ENCODE measurements at places on chromosomes 4 and X.

GRCh38 chrX:103155201-103155600 lies 59.7 kb upstream of the BEX4 start:
- no peak for DNase-seq

DNA sequence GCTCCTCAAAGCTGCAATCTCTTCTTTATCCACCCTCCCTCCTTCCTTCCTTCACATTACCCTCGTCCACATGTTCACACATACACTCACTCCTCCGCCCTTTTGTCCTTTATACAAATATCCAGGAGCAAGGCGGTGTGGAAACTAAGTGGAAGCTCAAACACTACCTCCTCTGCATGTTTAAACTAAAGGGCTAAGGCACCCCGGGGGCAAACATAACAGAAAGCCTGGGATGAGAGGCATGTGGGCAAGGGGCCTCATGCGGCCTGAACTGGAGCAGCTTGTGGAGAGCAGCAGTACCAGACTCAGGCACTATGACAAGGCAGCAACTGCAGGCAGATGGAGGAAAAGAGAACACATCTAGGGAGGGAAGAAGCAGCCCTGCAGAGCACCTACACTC lies 9.5 kb downstream of the MAB21L2 start:
- DNase-seq = no peak

DNA sequence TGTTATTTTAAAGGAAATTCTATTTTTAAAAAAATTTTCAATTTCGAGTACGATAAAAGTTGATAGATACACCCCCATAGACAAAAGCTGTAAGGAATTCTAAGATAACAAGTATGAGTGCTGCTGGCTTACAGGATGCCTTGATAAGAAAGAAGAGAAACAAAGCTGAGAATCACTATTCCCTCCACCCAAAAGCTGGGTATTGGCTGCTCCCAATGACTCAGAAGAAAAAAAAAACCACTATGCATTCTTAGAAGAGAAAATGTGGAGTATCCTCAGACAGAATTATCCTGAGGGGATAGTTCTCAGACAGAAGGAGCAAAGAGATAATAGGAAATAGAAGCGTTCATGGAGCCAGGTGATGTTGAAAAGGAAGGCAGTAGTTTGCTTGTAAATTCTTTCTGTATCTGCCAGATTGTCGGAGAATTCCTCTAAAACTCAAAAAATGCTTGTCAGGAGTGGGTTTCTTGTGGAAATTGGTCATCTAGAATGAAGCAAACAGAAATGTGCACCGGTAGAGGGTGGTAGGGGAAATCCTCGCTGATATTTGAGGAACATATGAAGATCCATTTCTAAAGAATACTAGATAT lies 217.5 kb upstream of the ADAMTS3 start:
- DNase-seq = no peak

- no peak for DNase-seq
Observed at GRCh38 chr4:16582526-16582925, 315.9 kb downstream of the LDB2 start.

DNA sequence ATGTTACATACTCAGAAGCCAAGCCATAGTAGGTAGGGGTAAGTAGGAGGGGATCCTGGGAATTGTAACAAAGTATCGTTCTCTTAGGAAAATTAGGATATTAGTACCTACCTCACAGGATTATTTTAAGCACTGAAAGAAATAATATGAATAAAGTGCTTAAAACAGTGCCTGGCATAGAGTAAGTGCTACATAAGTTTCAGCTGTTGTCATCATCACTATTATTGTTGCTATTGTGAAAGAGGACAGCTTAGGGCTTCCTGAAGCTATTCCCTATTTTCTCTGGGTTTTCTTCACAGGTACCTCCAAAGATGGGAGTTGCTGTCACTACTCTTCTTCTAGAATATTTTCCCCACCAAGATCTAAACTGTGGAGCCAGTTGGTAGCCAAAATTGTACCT lies 443.7 kb upstream of the FGF16 start:
- DNase-seq = no peak

DNA sequence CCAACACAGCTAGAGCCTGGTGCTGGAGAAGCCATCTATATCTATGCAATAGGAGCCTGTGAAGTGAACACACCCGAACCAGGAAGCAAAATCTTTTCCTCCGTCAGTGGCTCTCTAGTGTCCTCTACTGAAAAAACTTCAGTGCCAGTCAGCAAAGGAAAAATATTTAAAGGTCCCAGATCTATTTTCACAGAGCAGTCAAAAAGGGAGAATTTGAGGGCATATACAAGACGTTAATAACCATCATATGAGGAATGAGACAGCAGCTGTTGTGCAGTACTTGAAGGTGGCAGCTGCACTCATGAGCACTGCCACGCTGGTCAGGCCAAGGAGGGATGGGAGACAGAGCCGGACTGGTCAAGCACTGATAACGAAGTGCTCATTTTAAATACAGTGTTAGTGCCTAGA lies 14.4 kb downstream of the MCUB start:
- DNase-seq = no peak

DNA sequence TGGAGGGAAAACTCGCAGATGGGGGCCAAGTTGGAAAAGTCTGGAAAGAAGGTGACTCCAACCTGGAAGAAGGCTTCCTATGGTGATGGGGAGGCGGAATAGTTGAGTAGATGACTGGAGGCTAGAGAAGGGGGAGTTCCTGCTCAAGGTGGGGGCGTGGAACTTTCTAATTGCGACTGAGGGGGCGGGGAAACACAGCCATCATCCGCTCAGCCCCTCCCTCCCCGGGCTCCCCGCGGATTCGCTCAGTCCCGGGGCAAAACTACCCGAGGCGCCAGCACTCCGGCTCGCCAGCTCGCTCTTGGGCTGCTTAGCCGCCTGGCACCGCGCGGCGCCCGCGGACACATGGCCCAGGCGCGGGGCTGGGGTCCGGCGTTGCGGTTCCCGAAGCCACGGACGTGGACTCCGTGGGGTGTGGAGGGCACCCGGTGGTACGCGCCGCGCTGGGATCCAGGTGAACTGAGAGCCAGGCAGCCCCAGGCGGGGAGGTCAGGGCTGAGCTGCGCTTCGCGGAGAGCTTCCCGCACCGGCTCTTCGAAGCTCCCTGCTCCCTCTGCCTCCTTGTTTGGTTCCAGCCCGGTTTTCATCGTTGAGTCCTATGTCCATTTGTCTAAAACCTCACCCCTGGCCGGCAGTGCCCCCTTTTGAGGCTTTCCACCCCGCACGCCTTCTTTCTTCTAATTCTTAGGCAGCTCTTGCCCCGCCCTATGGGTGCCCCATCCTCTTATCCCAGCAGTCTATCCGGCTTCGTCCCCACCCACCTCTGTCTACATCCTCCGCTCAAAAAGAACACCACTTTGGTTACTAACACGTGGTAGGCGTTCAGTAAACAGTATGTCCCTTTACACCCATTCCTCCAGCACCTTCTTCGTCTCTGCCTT lies 38.9 kb downstream of the STARD8 start:
- DNase-seq = peak; percentile 33

GRCh38 chr4:154854362-154854761 lies 73.3 kb downstream of the RBM46 start:
- DNase-seq = no peak
